ENCODE measurements at places on chromosomes 7 and 10. TPM values are rescaled to one million over a fixed set of nuclear protein-coding genes. Genes with fewer than 3 reads are reported as not detected.

CCDC136 gene
- 4.9 TPM for total RNA-seq

CYP17A1 gene
- not detected for total RNA-seq

ZNF33A gene
- total RNA-seq, result 25.9 TPM

CCDC7 gene
- total RNA-seq, result 69.4 TPM

LBX1 gene
- not detected for total RNA-seq

MAT1A gene
- total RNA-seq, result not detected

ERLIN1 gene
- 1.5 TPM for total RNA-seq

MBL2 gene
- total RNA-seq, result not detected

AKR1C8 gene
- total RNA-seq, result 0.28 TPM

FANK1 gene
- total RNA-seq, result not detected

SLC18A3 gene
- total RNA-seq, result not detected

Data from CD4-positive, alpha-beta T cell (primary cell).